ENCODE measurements at places on chromosomes 2 and 18.

GRCh38 chr2:172011812-172012575 lies 12.2 kb downstream of the METAP1D start:
- no peak for DNase-seq

- no peak for DNase-seq
Observed at GRCh38 chr2:207319316-207319715, 153.6 kb upstream of the KLF7 start.

DNA sequence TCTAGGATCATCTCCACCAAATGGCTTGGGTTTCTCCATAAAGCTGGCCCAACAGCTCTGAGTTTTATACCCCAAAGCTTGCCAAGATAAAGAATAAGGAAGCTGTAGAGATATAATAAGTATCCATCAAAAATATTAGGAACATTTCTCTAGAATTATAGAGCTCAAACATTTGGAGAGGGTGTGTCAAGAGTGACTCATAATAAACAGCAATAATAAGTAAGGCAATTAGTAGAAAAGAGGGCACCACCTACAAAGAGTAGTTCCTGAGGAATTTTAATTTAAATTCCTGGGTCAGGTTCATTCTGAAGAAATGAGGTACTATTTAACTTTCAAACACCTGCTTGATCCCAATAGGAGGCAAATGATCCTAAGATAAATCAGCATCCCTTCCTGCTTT lies 41.4 kb upstream of the NCKAP5 start:
- no peak for DNase-seq

DNA sequence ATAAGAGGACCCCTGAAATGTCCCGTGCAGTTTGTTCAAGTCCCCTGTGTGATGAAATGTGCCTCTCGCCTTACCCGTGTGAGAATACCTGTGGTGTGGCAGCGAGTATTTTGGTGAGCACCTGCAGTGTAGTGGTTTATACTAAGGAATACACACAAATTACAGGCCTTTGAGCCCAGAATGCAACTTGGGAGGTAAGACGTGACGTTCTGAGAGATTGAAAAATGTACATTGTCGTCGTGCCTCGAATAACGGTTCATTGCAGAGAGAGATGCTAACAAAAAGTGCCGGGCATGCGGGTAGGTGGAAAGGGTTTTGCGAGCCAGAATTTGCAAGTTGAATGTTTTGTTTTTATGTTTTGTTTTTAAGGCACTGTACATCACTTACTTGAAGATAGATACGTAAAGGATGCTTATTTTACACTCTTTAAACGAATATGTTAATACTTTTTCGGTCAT lies 867 bp downstream of the RBBP8 start:
- DNase-seq, result no peak

GRCh38 chr2:179104736-179105135 lies 54.8 kb upstream of the CCDC141 start:
- DNase-seq, result no peak

- DNase-seq, result peak; percentile 80
Observed at GRCh38 chr2:28366496-28367282, 26.0 kb upstream of the FOSL2 start.

- no peak for DNase-seq
Observed at GRCh38 chr18:59432803-59433597, 73.9 kb upstream of the LMAN1 start.

DNA sequence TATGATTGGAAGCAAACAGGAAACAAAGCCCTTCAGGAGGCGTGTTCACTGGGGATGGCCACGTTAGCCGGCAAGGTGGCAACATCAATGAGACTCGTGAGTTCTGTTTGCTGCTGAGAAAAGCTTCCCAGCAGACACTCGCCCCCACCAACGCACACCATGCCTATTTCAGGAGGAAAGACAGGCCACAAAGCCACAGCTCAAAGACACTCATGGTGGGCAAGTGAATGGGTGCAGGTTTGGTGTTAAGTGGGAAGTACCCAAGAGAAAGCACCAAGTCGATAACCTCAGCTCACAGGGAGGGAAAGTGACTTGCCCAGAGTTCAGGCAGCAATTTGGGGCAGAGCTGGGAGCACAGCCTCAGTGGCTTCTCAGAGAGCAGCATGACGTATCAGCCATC lies 10.5 kb upstream of the MTERF4 start:
- peak; percentile 79 for DNase-seq

DNA sequence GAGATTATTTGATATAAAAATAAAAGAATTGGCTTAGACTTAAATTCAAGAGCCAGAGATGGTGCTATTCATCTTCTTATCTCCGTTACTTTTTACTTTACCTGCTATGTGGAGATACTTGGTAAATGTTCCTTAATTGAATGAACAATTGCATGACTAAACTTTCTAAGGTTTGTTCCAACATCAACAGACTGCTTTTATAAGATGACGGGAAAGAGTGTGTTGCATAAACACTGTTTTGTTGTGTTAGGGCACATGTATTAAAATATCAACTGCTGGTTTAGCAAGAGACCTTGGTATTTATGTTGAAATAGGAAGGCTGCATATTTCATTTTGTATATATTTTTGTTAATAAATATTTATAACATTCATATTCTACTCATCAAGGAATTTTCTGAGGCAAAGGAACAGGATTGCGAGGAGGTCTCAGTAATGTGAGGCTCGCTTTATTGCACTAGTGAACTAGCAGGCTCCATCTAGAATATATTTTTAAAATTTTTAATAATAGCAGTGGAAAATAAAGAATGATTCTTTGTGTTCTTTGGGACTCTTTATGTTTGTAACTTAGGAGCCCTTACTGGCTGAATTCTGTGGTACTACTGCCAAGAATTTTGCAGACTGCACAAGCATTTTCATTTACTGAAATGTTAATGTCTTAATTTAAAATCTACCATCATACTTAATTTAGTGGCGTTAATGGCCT lies 10.7 kb upstream of the NFE2L2 start:
- DNase-seq, result no peak

GRCh38 chr18:35112696-35113095 lies 71.5 kb downstream of the MAPRE2 start:
- DNase-seq, result no peak

GRCh38 chr2:191869781-191870180 lies 22.9 kb upstream of the CAVIN2 start:
- DNase-seq, result no peak

- DNase-seq, result no peak
Observed at GRCh38 chr2:195456771-195457170, 200.3 kb upstream of the SLC39A10 start.

DNA sequence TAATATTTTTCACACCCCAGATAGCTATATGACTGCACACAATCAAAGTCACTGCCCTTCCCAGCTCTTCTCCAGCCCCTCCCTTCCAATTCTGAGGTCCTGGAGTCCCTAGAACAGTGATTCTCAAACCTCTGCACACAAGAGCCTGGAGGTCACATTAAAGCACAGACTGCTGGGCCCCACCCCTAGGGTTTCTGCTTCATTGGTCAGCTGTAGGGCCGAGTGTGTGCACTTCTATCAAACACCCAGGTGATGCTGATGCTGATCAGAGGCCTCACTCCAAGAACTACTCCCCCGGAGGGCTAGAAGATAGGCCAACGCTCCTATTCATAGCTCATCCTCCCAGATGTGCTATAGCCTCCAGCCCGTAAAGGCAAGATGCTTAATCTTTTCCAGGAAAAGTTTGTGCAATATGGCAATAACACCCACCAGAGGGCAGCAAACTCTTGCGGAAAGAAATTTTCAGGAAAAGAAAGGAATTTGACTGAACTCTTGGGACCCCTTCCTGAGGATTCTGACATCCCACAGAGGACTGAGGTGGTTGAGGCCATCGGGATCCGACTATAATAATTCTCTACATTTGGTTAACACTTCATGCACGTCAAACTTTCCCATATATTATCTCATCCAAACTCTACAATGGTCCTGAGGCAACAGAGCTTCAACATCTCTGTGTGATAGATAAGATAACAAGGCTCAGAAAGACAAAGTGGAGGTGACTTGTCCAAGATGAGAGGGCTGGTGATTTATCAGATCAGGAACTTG lies 194.2 kb upstream of the PKDCC start:
- no peak for DNase-seq

GRCh38 chr2:99918389-99918788 lies 224.0 kb downstream of the AFF3 start:
- no peak for DNase-seq

DNA sequence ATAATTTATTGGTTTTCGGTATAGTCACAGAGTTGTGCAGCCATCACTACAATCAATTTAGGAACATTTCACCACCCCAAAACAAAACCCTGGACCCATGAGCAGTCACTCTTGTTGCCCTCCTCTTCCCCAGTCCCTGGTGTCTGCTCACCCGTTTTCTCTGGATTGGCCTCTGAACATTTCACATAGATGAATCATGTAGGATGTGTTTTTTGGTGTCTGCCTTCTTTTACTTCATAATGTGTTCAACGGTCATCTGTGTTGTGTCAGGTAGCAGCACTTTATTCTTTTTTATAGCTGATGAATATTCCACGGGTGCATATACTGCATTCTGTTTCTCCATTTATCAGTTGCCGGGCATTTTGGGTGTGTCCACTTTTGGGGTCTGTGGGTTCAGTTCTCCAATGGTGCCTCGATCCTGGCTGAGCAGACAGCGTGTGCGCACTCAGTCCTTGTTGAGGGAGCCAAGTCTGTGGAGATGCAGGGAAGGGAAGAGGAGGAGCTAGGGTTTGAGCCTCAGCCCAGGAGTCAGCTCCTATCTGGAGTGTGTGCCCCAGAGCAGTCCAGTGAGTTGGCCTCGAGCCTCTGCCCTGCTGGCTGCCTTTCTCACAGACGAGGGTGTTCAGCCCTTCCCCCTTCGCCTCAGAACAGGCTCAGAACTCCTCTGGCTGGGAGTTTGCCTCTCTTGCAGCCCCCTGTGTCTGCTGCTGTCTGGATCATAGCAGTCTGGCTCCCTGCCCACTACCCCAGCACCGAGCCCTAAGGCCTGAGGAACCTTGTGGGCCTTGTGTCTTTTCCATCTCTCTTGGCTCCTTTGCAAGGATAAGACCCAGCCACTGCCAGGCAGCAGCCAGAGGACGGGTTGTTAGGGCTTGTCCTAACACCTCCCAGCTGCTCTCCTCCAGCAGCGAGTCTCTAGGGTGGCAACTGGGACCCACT lies 18.0 kb downstream of the C2orf74 start:
- no peak for DNase-seq
